ENCODE measurements at places on chromosomes 11 and 22. TPM values are rescaled to one million over a fixed set of nuclear protein-coding genes. Genes with fewer than 3 reads are reported as not detected.

- no peak overlapping the region for H3K27ac ChIP-seq
- DNase-seq = no peak
- no peaks in the 10 kb centered on the region for H3K27me3 ChIP-seq
- no peaks in the 10 kb centered on the region for H3K4me1 ChIP-seq
- no peaks in the 10 kb centered on the region for H3K36me3 ChIP-seq
- H3K4me3 ChIP-seq = no peak overlapping the region
Observed at GRCh38 chr11:80282643-80283042, 841.8 kb upstream of the TENM4 start.

- no peak overlapping the region for H3K27ac ChIP-seq
- H3K4me3 ChIP-seq = no peak overlapping the region
- no peaks in the 10 kb centered on the region for H3K27me3 ChIP-seq
- no peak for DNase-seq
Observed at GRCh38 chr11:30605036-30605605, 19.0 kb upstream of the MPPED2 start.

- DNase-seq = no peak
- H3K27ac ChIP-seq = no peak overlapping the region
- no peaks in the 10 kb centered on the region for H3K36me3 ChIP-seq
Observed at GRCh38 chr11:44917741-44918140, 32.9 kb downstream of the TP53I11 start.

DNA sequence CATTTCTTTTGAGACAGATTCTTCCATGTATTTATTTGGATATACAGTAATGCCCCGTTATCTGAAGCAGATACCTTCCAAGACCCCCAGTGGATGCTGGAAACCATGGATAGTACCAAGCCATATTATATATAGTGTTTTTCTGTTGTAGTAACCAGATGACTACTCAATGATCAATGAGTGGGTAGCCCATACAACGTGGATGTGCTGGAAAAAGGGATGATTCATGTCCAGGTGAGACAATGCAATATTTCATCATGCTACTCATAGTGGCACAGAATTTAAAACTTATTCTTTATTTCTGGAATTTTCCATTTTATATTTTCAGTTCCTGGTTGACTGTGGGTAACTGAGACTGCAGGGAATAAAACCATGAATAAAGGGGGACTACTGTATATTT lies 427.5 kb downstream of the METTL15 start:
- no peak overlapping the region for H3K27ac ChIP-seq
- H3K27me3 ChIP-seq = no peaks in the 10 kb centered on the region
- H3K4me3 ChIP-seq = no peak overlapping the region
- H3K4me1 ChIP-seq = no peaks in the 10 kb centered on the region
- no peaks in the 10 kb centered on the region for H3K36me3 ChIP-seq
- no peak for DNase-seq

Gene SYT7
- 15.5 TPM for total RNA-seq

Gene PKDREJ
- total RNA-seq = not detected

Gene C22orf42
- not detected for total RNA-seq
